Activated effector memory CD4-positive, alpha-beta T cell treated with Interleukin-2 at 50 U/mL for 16 hours (primary cell): ENCODE measurements at places on chromosomes 2 and 18.

- DNase-seq: no peak
These were observed 37.3 kb upstream of the SH3BP4 start for GRCh38 chr2:234914371-234915154.

GRCh38 chr2:163682695-163683094 is 53.1 kb downstream of the FIGN start:
- no peak for DNase-seq

DNA sequence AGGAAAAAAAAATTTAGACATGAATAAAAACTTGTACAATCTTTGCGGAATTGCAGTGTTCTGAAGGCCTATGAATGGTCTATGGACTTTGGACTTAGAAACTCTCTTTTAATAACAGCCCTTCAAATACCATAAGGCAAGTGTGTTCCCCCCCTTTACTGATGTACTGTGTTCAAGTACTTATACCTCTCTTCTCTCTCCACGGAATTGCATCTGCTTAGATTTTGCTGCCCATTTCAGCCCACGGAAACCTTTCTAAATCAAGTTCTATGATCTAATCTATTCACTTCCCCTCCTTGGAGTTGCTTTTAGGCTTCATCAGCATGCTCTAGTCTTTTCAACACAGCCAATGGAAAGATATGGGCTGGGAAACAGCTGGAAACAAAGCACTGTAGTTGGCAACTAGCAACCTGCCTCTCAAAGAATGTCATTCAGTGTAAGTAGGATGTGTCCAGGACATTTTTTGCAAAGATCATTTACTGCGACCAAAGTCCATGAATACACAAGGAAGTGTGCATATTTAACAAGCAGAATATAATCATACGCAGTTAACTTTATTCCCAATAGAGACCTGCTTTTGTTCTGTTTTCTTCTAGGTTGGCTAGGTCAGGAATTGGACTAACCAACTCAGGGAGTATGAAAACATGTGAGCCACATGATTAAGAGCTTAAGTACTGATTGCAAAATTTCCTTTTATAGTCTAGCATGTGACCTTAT is 58.0 kb downstream of the SLC40A1 start:
- DNase-seq: no peak

- no peak for DNase-seq
These were observed 25.3 kb downstream of the ADCY3 start for GRCh38 chr2:24894750-24895149.
